Stimulated activated CD4-positive, alpha-beta T cell treated with anti-CD3 and anti-CD28 coated beads, Interleukin-1b, Interleukin-23, amount 100 ng/mL, for 1 hour (primary cell): ENCODE measurements at places on chromosomes 3 and 15.

DNA sequence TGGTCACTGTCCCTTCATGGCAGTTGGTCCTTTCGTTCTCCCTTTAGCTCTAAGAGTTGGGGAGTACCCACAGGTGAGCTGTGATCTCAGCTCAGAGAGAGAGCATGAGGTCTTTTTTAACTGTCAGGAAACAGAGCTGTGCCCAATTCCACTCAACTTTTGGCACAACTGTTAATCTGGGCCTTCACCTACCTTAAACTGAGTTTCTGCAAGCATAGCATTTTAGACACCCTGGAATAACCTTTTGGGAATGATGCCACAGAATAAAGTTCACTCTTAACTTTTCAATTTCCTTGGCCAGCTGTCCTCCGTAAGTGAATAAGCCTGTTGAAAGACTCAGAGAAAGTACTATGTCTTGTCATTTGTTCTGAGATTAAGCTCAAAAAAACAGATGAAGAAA, 35.9 kb downstream of the TUBGCP4 start:
- no peak for DNase-seq

DNA sequence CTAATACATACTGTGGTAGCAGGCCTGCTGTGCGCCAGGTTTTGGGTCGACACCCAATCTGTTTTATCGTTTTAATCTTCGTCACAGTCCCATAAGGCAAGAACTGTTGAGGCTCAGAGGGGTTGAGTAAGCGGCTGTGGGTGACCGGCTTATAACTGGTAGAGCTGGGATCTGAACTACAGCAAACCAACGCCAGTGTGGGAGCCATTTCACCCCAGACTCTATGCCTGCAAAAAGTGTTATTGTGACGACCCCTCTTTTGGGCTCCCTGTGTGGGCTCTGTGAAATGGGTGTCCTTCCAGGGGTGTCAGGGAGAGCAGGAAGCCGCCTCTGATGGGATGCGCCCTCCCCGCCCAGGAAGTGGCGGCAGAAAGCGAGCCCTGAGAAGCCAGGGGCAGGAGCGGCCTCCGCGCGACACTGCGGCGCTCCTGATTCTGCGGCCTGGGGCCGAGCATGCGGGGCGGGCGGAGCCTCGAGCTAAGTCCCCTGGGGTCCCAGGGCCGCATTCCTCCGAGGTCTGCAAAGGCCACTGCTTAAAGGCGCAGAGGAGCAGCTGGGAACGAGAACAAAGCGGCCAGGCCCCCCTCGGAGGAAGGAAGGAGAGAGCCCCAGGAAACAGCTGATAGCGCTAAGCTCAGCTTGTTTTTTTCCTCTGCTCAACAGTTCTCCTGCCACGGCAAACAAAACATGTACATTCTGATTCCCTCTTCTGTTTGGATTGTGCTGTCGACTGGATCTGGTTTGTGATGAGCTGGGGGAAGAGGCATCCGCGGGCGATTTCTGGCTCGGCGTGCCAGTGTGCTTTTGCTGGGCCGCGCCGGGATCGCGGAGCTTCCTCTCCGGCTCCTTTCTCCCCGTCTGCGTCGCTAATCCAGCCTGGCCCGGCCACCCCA, 33.9 kb downstream of the GRK7 start:
- peak; percentile 12 for DNase-seq

GRCh38 chr3:142853270-142854168, 35.4 kb downstream of the PCOLCE2 start:
- DNase-seq: no peak

DNA sequence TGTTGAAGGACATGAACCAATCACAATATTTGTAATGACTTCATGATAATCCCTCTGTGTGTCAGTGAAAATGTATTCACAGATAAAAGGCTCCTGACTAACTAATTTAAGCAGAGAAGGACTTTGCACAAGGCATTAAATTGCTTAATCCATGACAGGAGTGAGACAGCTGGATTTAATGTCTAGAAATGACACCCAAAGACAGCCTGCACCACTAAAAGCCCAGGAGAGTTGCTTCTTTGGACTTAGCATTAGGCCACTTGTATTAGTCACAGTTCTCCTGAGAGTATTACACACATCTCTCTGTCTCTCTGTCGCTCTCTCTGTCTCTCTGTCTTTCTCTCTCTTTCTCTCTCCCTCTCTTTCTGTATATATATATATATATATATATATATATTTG, 180.4 kb downstream of the GOLGA8K start:
- DNase-seq: no peak

GRCh38 chr3:12141350-12141749, 17.4 kb downstream of the TIMP4 start:
- DNase-seq: no peak
